ENCODE measurements at places on chromosomes 1 and 21. TPM values are rescaled to one million over a fixed set of nuclear protein-coding genes. Genes with fewer than 3 reads are reported as not detected.

The TMEM269 gene
- total RNA-seq: not detected

The NUF2 gene
- total RNA-seq: 0.74 TPM

The PLEKHA6 gene
- 55.4 TPM for total RNA-seq

DNA sequence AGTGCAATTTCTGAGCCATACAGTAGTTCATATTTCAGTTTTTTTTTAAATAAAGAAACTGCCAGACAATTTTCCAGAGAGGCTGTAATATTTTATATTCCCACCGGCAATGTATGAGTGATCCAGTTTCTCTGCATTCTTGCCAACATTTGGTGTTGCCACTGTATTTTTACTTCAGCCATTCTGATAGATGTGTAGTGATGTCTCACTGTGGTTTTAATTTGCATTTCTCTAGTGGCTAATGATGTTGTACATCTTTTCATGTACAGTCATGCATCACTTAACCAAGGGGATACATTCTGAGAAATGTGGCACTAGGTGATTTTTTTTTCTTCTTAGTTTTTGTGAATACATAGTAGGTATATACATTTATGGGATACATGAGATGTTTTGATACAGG is 99.6 kb downstream of the CENPF start:
- DNase-seq: no peak

- no peak for DNase-seq
Observed at GRCh38 chr1:99643021-99643779, 2.7 kb upstream of the PALMD start.

- no peak for DNase-seq
Observed at GRCh38 chr1:215276582-215276981, 194.0 kb downstream of the KCNK2 start.

DNA sequence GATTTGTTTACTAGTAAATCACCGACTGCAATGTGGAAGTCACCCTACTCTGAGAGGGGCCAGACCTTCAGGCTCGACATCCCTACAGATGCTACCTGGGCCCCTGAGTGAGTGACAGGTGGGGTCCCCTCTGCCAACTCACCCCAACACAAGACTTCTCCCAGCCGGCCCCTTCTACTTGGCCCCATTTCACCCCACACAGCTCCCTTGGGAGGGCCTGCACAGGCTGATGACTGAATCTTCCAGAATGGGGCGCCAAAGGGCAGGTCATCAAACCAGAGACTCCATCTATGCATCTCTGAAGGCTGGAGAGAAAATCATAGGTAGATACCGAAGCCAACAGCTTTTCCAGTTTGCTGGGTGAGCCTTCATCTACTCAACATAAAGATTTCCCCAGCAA is 9.4 kb upstream of the S100A8 start:
- no peak for DNase-seq

DNA sequence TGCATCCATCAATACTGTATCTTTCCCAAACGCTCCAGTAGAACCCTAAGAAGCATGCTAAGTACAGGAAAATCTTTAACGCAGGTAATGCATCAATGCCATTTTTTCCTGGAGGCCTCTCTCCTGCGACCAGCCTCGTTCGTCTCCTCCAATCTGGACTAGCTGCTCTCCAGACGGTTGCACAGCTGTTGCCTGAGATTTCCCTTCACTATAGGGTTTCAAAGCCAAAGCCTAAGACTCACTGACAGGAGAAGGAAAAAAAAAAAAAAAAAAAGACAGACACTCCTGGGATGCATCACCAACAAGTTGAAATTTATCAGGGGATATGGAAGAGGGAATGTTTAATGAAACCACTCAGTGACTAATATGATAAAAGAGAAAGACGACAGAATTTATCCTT is 93.0 kb downstream of the APP start:
- DNase-seq: no peak

- peak; percentile 93 for DNase-seq
Observed at GRCh38 chr1:111515291-111516004, 12.0 kb upstream of the ADORA3 start.

GRCh38 chr21:23374155-23374554 is 2233.1 kb downstream of the MRPL39 start:
- no peak for DNase-seq

DNA sequence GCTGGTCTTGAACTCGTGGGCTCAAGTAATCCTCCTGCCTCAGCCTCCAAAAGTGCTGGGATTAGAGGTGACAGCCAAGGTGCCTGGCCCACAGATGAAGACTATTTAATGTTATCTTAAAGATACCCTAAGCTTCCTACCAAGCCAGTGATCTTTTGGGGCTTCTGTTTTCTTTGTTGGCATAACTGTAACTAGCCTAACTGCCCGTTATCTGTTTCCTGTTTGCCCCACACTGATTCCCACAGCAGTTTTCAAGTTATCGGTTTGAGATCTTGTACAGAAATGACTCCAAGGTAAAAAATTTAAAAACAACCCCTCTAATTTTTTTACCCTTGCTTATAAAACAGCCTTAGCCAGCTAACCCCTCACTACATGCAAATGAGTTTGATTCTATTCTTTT is 12.4 kb downstream of the SELL start:
- no peak for DNase-seq

GRCh38 chr1:221708987-221709386 is 32.9 kb downstream of the DUSP10 start:
- DNase-seq: no peak
